Panc1 (cell line): ENCODE measurements at places on chromosomes 12 and 14. TPM values are rescaled to one million over a fixed set of nuclear protein-coding genes. Genes with fewer than 3 reads are reported as not detected.

GRCh38 chr14:51513281-51513680, 138.4 kb upstream of the FRMD6 start:
- DNase-seq = no peak

GRCh38 chr14:36997843-36998242, 174.6 kb downstream of the SLC25A21 start:
- DNase-seq = no peak

The C12orf54 gene
- total RNA-seq = not detected

The OASL gene
- total RNA-seq = 21.1 TPM

DNA sequence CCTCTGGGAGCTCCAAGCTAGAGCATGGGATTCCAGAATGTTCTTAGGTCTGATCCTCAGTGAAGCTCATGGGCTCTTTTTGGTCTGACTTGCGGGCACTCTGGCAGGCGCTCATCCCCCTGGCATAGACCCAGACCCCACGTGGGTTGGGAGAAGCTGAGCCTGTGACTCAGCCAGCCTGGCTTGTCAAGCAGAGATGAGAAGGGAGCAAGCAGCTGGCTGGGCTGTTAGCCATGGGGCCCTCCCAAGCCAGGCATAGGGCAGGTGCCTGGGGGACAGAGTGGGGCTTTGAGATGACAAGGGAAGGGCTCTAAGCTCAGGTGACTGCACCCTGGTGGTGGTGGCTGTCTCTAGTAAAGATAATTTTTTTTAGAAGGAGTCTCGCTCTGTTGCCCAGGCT, 80.3 kb upstream of the NOS1 start:
- DNase-seq = no peak

The THAP2 gene
- 3.7 TPM for total RNA-seq

DNA sequence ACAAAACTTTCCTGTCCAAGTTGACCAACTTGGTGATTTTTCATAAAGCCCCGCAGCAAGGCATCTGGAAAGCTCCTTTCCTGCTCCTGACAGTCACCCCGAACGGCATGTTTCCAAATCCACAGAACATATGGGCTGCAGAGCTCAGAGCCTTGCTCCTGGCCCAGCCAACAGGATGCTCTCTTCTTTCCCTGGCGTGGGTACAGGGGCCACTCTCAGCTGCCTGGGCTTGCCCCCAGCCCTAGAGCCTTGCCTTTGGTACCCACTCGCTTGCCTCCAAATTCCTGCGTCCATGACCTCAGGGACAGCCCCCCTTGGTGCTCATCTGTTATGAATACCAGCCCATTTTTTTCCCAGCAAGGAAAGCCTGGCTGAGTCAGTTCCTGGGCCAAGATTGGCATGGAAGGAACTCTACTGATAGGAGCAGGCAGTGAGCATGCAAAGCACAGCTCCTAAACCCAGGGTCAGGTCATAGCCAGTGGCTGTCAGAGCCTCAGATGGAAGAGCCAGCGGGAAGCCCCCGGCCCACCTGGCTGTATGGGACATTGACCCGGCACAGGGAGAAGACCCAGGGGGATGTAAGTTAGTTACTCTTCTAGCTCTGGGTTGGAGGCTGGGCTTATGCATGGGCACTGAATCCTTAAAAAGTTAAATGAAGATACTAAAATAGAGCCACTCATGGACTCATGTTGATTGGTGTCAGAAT, 105.3 kb upstream of the RTL1 start:
- DNase-seq = no peak

The KLHDC1 gene
- total RNA-seq = 1.3 TPM

DNA sequence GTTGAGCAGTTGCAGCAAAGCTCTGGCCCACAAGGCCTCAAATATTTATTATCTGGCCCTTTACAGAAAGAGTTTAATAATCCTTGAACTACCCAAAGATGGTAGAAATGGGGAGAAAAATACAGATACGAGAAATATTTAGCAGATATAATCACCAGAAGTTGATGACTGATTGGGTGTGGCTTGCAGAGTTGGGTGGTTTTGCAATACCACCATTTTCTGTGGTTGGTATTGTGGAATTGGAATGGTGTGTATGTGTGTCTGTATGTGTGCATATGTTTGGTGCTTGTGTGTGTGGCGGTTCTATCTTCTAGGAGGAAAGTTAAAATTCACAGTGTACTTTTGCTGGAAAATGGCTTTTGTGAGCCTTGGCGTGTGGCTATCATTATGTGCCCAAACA, 85.4 kb upstream of the MANSC4 start:
- DNase-seq = no peak

The PMEL gene
- total RNA-seq = 1.2 TPM

GRCh38 chr14:20198991-20199390, 8.3 kb downstream of the OR11G2 start:
- no peak for DNase-seq

DNA sequence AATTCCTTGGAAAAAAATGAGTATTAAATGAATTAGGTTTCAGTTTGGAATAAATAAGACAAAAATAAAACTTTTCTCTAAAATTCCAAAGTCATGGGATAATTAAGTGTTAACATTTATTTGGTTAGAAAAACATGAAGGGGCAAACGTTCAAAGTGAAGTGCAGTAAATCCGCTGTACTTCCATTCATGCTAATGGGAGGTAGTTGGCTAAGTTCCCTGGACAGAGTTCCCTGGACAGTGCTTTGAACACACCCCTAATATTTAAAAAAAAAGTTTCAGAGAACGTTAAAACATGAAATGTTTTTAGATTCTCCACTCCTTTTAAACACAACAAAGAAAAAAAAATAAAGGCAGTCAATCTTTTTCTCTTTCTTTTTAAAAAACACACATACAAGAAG, 16.3 kb downstream of the ALX1 start:
- no peak for DNase-seq

DNA sequence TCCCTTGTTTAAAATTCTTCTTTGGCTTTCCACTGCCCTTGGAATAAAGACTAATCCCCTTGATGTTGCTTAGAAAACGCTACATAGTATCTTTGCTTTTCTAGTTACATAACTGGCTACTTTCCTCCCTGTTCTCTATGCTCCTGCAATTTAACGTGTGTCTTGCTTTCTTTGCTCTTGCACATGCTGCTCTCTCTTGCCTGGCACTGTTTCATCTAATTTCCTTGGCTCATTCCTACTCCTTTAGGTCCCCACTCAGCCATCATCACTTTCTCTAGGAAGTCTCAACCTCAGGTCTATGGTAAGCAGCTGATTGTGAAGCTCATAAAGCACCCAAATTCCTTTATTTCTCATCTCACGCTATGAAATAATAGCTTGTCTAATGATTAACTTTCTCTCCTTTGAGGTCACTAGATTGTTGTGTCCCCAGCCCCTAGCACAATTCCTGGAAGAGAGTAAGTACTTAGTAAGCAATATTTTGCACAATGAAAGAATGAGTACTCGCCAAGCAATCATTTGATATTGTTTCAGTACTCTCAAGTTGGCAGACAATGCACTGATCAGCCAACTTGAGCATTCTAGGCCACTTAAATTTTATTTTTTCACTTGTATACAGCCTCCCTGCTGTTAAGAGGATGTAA, 3.3 kb downstream of the ALDH6A1 start:
- DNase-seq = no peak

DNA sequence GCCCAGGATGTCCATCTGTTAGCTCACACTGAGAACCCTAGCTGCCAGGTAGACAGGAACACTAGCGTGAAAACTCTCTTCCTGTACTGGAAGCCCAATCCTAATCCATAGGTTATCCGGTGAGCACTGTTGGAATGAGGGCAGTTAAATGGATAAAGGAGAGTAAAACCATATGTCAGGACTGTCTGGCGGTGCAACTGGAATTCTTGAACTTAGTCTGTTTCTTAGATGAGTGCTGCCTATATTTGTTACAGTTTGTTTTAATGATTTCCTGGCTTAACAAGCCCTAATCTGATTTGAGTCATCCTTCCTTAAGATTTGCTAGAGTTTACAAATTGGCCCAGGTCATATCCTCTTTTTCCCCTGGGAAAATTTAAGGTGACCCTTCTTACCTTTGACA, 104.7 kb downstream of the ANO4 start:
- DNase-seq = no peak
